ENCODE measurements at places on chromosomes 1 and 21. TPM values are rescaled to one million over a fixed set of nuclear protein-coding genes. Genes with fewer than 3 reads are reported as not detected.

LCE2A gene
- 9.9 TPM for total RNA-seq

SPRR4 gene
- not detected for total RNA-seq

FMN2 gene
- 141 TPM for total RNA-seq

LRRC39 gene
- total RNA-seq = not detected

VWA5B1 gene
- not detected for total RNA-seq

CENPS gene
- 25.4 TPM for total RNA-seq

TP73 gene
- not detected for total RNA-seq

CYP4A22 gene
- not detected for total RNA-seq

PROK1 gene
- not detected for total RNA-seq

All from GM23248 (cell line).